ENCODE measurements at places on chromosomes 11 and 22.
A peak's percentile ranks its signal among the peaks of the same experiment; 100 is the strongest.

GRCh38 chr11:117600234-117600783, 196.7 kb downstream of the DSCAML1 start:
- no peak for DNase-seq

DNA sequence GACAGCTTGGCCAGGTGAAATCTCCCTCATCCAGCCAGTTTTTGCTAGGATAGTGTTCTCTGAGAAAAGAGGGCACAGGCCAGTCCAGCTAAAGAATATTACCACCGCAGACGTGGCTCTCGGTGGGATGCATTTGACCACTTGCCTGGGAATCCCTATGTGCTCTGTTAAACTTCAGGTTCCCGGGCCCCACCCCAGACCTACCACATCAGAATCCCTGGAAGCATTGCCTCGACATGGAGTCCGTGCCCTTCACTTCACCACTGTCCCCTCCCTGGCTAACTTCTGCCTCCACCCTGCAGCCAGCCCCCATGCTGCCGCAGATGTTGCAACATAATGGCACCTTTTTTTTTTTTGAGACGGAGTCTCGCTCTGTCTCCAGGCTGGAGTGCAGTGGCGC, 56.9 kb upstream of the EMID1 start:
- no peak for DNase-seq

DNA sequence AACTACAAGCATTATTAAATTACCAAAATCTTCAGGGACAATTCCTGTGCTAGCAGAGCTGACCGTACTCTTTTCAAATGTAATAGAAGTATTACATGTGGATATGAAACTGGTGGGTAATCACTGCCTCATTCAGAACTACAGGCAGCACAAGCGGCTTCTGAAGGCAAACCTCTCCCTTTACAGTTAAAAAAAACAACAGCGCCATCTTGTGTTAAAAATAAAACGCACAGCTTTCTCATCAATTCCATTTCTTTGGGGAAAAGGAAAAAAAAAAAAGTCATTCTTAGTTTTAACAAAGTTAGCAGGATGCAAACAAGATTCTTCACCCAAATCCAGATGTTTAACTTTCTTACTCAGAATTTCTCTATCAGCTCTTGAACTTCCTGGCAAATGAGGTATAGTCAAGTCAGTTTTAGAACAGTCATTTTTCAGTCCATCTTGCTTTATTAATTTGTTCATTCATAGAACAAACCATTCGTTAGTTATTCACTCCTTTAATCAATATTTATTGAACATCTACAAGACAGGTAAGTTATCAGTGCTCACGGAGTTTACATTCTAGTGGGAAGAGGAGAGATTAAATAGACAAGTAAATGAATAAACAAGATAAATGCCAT, 331.8 kb upstream of the MPPED2 start:
- no peak for DNase-seq

DNA sequence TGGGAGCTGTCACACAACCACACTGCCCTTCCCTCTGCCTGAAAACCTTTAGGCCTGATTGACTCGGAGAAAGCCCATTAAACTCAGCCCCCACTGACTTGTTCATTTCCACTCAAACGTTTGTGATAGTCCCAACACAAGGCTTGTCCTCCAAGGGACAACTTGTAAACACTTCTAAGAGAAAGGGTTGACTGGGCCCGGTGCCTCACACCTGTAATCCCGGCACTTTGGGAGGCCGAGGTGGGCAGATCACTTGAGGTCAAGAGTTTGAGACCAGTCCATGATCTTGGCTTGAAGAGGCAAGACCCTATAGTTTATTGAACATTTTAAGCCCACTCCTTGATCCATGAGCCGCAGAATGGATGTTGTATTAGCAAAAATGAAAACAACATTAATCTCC, 63.3 kb upstream of the PRODH start:
- no peak for DNase-seq

DNA sequence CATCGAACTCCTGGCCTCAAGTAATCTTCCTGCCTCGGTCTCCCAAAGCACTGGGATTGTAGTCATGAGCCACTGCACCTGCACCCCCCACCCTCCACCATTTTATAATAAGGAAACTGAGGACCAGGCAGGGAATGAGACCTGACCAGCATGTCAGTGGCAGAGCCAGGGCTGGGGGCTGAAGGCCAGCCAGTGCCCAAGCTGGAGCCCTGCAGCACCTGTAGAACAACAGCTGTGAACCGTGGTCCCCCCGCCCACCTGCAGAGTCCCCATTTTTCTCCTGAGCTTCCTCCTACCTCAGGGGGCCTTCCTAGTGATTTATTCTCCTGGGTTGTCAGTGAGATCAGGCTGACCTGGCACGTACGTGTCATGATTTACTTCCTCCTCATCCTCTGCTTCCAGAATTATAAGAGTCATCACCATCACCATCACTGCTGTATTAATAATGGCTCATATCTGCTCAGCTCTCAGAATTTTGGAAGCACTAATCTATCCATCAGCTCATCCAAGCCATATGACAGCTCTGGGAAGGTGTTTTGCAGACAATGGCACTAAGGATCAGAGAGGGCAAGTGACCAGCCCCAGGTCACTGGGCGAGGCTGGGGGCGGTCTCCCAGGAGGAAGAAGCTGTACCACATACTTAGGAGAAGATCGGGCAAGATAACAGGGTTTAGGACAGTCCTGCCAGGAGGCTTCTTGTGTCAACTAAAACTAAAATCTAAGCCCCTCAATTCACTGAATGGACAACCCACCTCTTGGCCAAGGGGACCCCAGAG, 5.5 kb upstream of the SLCO2B1 start:
- no peak for DNase-seq

DNA sequence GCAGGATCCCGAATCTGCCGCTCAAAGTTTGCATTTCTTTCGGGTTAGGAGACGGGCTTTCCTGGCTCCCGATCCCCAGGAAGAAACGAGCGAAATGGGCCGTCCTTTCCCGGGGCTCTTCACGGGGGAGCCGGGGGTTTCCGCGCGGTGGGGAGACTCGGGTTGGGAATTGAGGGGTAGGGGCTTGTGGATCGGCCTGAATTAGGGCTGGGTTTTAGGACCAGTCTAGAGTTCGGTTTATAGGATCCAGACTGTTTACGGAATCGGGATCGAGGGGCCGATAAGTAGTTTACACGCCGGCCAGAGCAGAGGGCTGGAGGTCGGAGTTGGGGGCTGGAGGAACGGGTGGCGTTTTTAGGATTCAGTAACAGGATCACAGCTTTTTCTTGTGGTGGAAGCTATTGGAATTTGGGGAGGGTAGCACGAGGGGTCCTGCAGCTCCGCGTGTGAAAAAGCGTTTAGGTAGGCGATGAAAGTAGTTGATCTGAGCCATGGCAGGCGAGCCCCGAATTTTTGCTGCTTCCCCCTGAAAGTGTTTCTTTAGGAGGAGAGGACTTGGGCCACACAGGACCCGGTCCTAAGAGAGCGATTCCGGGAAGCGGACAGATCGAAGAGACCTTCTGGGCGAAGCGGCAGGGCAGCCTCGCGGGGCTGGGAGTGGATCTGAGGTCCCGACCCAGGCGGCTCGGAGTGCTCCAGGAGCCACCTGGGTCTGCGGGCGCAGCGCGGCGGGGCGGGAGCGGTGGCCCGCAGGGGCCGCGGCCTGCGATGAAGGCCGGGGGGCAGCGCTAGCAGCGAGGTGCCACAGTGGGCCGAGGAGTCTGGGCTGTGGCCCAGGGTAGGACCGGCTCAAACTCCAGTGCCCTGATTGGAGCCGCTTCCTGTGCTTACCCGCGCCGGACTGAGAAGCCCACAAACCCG, 1.6 kb downstream of the PKNOX2 start:
- DNase-seq, result peak; percentile 13

GRCh38 chr11:133778161-133778560, 67.2 kb downstream of the SPATA19 start:
- no peak for DNase-seq
